ENCODE measurements at places on chromosomes 12 and 14. TPM values are rescaled to one million over a fixed set of nuclear protein-coding genes. Genes with fewer than 3 reads are reported as not detected.

Gene PLEK2
- not detected for total RNA-seq

Gene CPM
- total RNA-seq: 37.9 TPM

Gene CDCA3
- 0.95 TPM for total RNA-seq

- no peak overlapping the region for H3K4me3 ChIP-seq
- H3K36me3 ChIP-seq: no peaks in the 10 kb centered on the region
- H3K27ac ChIP-seq: no peak overlapping the region
- H3K4me1 ChIP-seq: no peaks in the 10 kb centered on the region
Measured at GRCh38 chr12:119957135-119957534, 31.9 kb upstream of the BICDL1 start.

- no peak overlapping the region for H3K27ac ChIP-seq
- no peak for DNase-seq
- H3K4me3 ChIP-seq: no peak overlapping the region
- no peaks in the 10 kb centered on the region for H3K36me3 ChIP-seq
- no peaks in the 10 kb centered on the region for H3K4me1 ChIP-seq
- no peaks in the 10 kb centered on the region for H3K27me3 ChIP-seq
Measured at GRCh38 chr12:27355486-27355885, 22.9 kb downstream of the BMAL2 start.

- no peak overlapping the region for H3K27ac ChIP-seq
- H3K4me1 ChIP-seq: peaks cover 7% of the 10 kb centered on the region
- no peaks in the 10 kb centered on the region for H3K36me3 ChIP-seq
- no peak overlapping the region for H3K4me3 ChIP-seq
- DNase-seq: no peak
Measured at GRCh38 chr14:55450987-55451386, 10.6 kb upstream of the TBPL2 start.

- H3K4me3 ChIP-seq: no peak overlapping the region
- no peak overlapping the region for H3K27ac ChIP-seq
- DNase-seq: no peak
- no peaks in the 10 kb centered on the region for H3K36me3 ChIP-seq
- peaks cover under 1% of the 10 kb centered on the region for H3K4me1 ChIP-seq
Measured at GRCh38 chr12:110858848-110859247, 12.1 kb downstream of the CCDC63 start.

DNA sequence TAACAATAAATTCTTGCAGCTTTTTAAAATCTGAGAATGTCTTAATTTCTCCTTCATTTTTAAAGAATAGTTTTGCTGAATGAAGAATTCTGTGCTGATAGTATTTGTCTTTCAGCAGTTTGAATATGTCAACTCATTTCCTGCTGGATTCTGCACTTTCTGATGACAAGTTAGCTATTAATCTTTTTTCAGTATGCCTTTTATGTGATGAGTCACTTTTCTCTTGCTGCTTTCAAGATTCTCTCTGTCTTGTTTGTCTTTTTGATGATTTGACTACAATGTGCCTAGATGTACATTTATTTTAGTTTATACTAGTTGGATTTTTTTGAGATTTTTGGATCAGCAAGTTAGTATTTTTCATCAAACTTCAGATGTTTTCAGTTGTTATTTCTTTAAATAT lies 87.9 kb upstream of the AVPR1A start:
- H3K4me1 ChIP-seq: no peaks in the 10 kb centered on the region
- no peak overlapping the region for H3K27ac ChIP-seq
- no peaks in the 10 kb centered on the region for H3K27me3 ChIP-seq
- H3K4me3 ChIP-seq: no peak overlapping the region
- no peaks in the 10 kb centered on the region for H3K36me3 ChIP-seq

DNA sequence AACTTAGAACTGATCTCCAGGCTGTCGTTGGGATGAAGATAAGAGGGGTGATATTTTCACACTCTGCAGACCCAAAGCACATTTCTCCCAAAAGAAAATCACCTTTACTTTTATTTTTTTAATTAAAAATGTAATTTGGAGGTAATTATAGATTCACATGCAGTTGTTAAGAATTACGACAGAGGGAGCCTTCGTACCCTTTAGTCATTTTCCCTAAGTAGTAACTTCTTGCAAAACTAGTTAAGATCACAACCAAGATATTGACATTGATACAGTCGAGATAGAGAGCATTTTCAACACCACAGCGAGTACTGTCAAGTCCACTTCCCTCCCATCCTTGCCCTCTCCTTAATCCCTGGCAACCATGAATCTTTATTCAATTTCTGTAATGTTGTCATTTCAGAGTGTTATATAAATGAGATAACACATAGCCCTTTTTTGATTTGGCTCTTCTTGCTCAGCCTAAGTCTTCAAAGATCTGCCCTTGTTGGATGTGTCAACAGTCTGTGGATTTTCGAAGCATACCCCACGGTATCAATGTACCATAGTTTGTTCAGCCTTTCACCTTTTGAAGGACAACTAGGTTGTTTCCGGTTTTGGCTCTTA lies 39.6 kb downstream of the DNAH10 start:
- no peak for DNase-seq
- H3K4me3 ChIP-seq: no peak overlapping the region
- no peaks in the 10 kb centered on the region for H3K27me3 ChIP-seq
- H3K27ac ChIP-seq: no peak overlapping the region

- DNase-seq: no peak
- H3K36me3 ChIP-seq: no peaks in the 10 kb centered on the region
- no peak overlapping the region for H3K27ac ChIP-seq
- H3K4me3 ChIP-seq: no peak overlapping the region
- H3K4me1 ChIP-seq: peaks cover 3% of the 10 kb centered on the region
Measured at GRCh38 chr12:48907245-48907644, 18.0 kb downstream of the FKBP11 start.

- no peaks in the 10 kb centered on the region for H3K27me3 ChIP-seq
- H3K4me1 ChIP-seq: no peaks in the 10 kb centered on the region
- H3K27ac ChIP-seq: no peak overlapping the region
- no peak overlapping the region for H3K4me3 ChIP-seq
Measured at GRCh38 chr12:111011999-111012600, 91.7 kb upstream of the MYL2 start.

GRCh38 chr12:5616854-5617253 lies 184.9 kb downstream of the NTF3 start:
- no peaks in the 10 kb centered on the region for H3K27me3 ChIP-seq
- H3K4me1 ChIP-seq: no peaks in the 10 kb centered on the region
- no peaks in the 10 kb centered on the region for H3K36me3 ChIP-seq
- DNase-seq: no peak

GRCh38 chr12:57449375-57449774 lies 5.7 kb upstream of the INHBE start:
- no peaks in the 10 kb centered on the region for H3K27me3 ChIP-seq
- H3K4me3 ChIP-seq: no peak overlapping the region
- no peak overlapping the region for H3K27ac ChIP-seq
- no peaks in the 10 kb centered on the region for H3K4me1 ChIP-seq
- H3K36me3 ChIP-seq: no peaks in the 10 kb centered on the region
- DNase-seq: no peak
